Left colon (tissue), 2 donors: ENCODE measurements at places on chromosomes 4 and X. TPM values are rescaled to one million over a fixed set of nuclear protein-coding genes. Genes with fewer than 3 reads are reported as not detected.

GRCh38 chr4:133969202-133969848 lies 232.3 kb downstream of the PABPC4L start:
- DNase-seq = no peak

The CPXCR1 gene
- total RNA-seq = not detected

DNA sequence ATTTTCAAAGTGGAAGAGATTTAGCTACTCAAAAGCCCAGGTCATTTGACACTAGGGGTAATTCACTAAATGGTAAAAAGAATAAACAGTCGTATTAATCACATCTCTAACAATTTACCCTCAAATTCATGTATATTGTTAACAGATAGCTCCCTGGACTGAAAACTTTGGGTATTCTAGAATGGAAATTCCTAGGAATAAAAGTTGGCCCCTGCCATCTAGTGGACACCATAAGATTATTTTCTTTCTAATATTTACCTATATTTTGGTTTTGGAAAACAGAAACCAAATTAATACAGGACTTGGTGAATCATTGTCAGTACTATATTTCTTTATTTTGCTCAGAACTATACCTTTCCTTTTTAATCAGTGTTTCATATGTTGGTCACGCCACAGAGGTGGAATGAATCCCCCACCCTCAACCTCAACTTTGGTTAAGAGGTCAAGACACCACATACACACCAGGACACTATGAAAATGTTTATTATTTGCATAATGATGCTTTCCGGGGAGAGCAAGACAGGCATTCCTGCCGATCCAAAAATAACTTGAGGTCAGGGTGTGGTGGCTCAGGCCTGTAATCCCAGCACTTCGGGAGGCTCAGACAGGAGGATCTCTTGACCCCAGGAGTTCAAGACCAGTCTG lies 96.2 kb upstream of the APOOL start:
- DNase-seq = no peak

DNA sequence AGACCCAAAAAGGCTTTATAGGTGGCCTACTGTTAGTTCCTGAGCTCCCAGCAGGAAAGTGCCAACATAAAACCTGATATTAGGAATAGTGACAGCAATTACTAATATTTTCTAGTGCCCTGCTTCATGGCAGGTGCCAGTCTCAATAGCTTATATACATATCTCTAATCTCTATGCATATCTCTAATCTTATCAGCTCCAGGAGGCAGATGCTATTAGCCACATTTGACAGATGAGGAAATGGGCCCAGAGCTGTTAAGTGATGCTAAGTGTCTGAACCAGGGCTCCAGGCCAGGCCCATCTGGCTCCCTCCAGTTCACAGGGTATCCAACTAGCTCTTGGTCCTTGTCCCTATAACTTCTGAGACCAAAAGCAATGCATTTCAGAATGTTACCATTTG lies 142.5 kb downstream of the CHIC2 start:
- no peak for DNase-seq

The CLGN gene
- 0.37 TPM for total RNA-seq

The BGN gene
- total RNA-seq = 7.8 TPM

DNA sequence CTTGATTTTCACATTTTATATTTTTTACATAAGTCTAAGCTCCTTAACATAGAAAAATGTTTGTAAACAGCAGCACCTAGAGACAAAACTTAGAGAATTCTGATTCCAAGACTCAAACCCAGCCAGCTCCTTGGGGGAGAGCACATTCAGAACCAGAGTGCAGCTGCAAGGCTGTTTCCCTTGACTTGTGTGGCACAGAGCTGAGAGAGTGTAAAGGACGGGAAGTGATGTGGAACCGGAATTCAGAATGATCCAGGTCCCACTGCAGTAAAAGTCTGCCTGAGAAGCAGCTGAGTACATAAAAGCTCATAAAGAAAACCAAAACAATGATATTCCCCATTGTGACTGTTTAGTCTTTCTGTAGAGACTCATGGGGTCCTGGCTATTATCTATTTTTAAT lies 713.8 kb downstream of the RAB28 start:
- no peak for DNase-seq

GRCh38 chr4:42152507-42153504 lies at the start of gene BEND4:
Gene BEND4 (minus strand): TSS chr4:42152655. CDS start chr4:42152143, 512 bp downstream.
- DNase-seq = peak; percentile 40

- no peak for DNase-seq
These were observed 971.6 kb upstream of the INTU start for GRCh38 chr4:126661194-126661593.

- no peak for DNase-seq
These were observed 148.7 kb upstream of the NAP1L5 start for GRCh38 chr4:88846206-88846790.

- DNase-seq = no peak
These were observed 12.7 kb downstream of the ADGRL3 start for GRCh38 chr4:61212788-61213187.

The C1QTNF7 gene
- total RNA-seq = 4.0 TPM

GRCh38 chr4:103482893-103483292 lies 236.9 kb downstream of the TACR3 start:
- no peak for DNase-seq

DNA sequence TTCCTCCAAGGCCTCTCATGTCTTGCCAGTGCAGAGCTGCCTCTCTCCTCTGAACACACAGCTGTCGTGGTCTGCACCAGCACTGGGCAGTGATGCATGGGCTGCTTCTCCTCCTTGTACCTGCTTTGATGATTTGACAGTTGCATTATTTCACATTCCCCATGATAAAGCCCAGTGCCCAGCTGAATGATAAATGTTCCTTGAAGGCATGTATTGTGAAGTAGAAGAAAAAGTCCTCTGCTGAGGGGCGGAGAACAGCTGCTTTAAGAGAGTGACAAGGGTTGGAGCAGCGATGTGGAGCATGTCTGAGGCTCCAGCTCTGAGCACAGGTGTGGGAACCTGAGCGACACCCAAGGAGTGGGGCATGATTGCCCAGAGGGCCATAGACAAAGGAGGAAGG lies 21.1 kb upstream of the TRIM2 start:
- no peak for DNase-seq

- no peak for DNase-seq
These were observed 240.0 kb downstream of the GPC3 start for GRCh38 chrX:133745349-133745748.

The RGN gene
- 0.59 TPM for total RNA-seq

The PRDM5 gene
- 7.4 TPM for total RNA-seq

GRCh38 chrX:43643662-43644061 lies 12.4 kb upstream of the MAOA start:
- no peak for DNase-seq

- DNase-seq = no peak
These were observed 118.2 kb upstream of the HTR2C start for GRCh38 chrX:114465689-114466088.

DNA sequence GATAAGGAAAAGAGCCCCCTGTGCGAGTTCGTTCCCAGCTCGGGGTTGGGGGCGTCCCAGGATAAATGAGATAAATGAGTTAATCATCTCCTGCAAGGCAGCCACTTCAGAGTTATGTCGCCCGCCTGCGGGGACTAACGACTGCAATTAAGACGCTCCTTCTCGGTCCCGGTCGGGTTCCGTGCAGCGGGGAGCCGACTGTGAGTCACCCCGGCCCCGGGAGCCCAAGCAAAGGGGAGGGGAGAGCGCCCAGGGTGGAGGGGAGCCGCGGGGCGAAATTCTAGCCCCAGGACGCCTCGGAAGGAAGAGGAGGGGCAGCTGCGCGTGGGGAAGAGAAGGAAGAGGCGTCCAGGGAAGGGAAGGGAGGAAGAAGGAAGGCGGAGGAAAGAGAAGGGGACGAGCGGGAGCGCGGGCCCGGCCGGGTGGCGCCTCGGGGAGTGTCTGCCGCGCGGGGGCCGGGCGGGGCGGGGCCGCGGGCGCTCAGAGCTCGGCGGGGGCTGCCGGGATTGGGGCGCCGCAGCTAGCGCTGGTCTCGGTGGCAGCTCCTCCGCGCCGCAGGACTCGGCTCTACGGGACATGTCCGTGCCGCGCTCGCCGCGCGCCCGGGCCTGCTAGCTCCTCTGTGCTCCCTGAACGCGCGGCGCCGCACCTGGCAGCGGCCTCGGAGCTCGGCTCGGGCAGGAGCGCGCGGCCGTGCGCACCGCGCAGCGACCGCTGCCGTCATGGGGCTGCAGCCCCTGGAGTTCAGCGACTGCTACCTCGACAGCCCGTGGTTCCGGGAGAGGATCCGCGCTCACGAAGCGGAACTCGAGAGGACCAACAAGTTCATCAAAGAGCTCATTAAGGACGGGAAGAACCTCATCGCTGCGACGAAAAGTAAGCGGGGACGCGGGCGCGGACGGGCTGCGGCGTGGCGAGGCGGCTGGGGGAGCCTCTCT lies at the start of gene ARHGAP10:
Gene ARHGAP10 (plus strand): TSS at position 509 of the 938 bp plus-strand sequence. CDS start 214 bp downstream, at position 723.
- peak; percentile 69 for DNase-seq

The RNF150 gene
- total RNA-seq = 0.70 TPM

The PASD1 gene
- total RNA-seq = not detected
